Kasumi-1 (cell line): ENCODE measurements at places on chromosomes 7 and 10.

- no peak for DNase-seq
Observed at GRCh38 chr10:71082960-71083715, 129.2 kb upstream of the UNC5B start.

- no peak for DNase-seq
Observed at GRCh38 chr7:134450294-134451000, 8.5 kb downstream of the AKR1B1 start.

DNA sequence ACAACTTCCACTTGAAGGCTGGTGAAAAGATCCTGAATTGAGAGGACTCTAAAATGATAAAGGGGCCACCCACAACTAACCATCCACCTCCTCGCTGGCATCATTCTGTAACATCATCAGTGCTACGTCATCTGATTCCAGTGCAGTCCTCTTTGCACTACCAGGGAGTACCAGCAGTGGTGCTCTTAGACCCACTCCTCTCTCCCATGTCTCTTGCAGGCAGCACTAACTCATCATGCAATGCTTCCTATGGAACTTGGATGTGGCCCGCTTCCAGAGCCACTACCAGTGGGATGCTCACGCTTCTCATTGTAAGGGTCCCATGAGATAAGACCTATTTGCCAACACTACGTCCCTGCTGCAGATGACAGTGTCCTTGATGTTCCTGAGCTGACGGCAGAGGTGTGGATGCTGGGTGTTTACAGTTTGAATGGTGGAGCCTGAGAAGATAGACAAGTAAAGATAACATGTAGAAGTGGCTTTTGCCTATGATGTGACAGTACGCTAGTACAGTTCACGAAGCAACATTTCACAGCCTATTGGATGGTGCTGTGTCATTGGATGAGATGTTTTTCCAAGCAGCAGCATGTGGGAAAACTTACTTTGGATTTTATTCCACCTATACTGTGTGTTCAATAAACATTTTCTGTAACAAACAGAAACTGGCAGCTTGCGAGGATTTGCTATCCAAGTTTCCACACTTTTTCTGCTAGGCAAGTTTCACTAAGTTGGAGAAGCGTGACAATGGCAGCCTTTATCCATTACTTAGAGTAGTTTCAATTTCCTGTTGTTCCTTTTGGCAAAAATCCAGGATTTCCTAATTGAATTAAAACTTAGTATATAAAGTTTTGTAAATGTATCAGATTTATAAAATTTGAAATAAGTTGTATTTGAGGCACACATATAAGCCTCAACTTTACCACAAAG, 35.8 kb upstream of the COBL start:
- no peak for DNase-seq

- no peak for DNase-seq
Observed at GRCh38 chr10:10092581-10092980, 925.1 kb upstream of the CELF2 start.

DNA sequence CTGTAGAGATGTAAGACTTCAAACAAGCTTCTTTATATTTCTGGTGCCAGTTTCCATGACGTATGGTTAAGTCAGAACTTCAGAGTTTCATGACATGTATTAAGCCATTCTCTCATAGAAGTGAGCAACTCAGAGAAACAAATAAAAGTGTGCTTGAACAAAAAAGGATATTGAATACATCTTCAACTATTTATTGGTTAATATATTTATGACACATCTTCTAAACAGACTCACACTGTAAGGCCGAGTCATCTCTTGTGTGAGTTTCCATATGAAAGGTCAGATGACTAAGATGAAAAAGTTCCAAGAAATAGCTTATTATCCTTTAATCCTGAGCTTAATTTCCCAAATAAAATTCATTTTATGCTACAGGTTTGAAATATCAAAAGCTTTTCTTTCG, 105.5 kb upstream of the CSTF2T start:
- no peak for DNase-seq

GRCh38 chr10:24944512-24945255, 7.7 kb downstream of the PRTFDC1 start:
- peak; percentile 22 for DNase-seq

- no peak for DNase-seq
Observed at GRCh38 chr7:30147223-30147622, 12.4 kb downstream of the MTURN start.

DNA sequence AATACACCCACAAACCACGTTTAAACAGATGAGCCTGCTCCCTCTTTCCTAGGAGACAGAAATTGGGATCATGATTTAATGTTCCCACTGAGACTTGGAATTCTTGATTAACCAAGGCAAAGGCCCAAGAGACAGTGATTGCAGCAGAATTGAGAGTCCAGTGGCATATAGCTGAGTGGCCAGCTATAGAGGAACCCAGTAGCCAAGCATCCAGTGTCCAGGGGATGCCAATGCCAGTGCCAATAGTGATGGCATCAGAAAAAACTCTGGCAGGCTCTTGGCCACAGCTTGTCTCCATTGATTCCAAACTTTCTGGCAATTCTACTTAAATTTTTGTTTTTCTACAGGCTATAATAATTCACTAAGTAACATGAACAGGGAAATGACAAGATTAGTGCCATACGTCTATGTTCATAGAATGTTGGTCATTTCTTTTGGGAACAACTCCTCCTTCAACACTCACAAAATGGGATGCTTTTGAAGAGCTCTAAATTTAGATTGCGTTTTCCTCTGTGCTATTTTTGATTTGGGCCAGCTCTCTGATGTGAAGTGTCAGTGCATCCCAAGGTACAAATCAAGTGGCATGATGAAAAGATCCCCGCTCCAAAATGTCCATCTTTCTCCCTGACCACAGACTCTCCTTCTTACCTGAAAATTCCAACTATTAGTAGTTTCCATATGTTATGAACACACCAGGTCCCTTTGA, 83.1 kb upstream of the A1CF start:
- no peak for DNase-seq

DNA sequence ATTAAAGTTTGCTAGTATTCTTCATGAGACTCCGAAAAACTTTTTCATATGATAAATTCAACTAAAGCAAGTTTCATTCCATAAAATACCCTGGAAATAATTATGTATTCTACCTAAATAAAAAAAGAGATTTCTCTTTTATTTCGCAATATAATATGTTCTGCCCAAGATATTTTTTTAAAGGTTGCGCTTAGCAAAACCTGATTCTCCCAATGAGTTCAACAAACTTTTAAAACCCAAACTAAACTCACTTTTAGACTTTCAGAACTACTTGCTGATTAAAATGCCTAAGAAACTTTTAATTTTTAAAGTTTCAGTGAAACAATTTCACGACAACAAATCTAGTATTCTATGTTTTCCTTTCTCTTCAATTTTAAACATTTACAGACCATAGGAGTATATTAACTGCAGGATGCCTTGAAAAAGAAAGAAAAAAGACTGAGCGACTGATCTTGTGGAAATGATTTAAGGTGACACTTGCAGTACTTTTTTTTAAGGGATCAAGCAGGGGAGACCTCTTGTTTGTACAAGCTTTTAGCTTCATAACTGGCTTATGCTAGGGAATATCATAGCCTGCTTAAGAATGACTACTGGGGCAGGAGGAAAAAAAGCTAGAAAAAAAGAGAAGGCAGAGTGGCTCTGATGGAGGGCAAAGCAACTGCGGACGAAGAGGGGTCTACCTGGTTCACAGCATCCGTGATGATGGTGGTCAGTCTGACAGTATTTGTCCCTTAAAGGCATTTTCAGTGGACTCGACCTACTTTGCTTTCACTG, 1.5 kb downstream of the ZNF800 start:
- no peak for DNase-seq

GRCh38 chr10:23157239-23157681, 34.9 kb upstream of the PTF1A start:
- DNase-seq, result no peak

DNA sequence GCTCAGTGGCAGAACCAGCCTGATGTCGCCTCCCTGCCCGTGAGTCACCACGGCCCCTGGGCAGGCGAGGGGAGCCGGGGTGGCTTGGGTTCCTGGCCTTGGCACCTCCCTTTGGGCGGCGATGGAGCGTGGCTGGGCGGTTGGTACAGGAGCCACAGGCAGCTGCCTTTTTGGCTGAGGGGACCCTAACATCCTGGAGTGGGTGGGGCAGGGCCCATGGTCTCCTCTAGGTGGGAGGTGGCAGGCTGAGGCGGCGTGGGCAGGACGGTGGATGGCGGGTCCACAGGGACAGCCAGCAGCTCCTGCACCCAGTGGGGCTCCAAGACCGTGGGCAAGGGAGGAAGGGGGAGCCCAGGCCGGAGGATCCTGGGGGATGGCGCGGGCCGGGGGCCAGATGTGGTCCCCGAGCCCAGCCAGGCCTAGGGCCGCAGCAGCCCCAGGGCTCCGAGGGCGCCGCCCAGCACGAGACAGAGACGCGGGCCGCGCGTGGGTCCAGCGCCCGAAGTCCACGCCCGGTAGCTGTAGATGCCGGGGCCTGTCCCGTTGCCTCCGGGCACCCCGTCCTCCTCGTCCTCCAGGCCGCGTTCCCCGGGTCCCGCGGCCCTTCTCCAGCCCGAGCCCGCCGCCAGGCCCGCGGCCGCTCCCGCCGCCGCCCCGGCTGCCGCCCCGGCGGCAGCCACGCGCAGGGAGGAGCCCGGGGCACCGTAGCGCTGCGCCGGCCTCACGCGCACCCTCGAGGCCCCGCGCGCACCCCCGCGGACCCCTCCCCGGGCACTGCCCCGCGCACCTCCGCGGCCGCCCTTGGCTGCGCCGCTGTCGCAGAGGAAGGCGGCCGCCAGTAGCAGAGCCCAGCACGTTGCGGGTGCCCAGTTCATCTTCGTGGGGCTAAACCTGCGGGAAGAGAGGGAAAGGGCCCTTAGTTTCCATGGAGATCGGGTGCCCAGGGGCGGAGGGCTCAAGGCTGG, 1.3 kb downstream of the SPRN start:
- no peak for DNase-seq

- DNase-seq, result no peak
Observed at GRCh38 chr7:68752485-68753178, 845.6 kb upstream of the AUTS2 start.

- DNase-seq, result no peak
Observed at GRCh38 chr7:119026391-119026790, 801.9 kb downstream of the ANKRD7 start.

DNA sequence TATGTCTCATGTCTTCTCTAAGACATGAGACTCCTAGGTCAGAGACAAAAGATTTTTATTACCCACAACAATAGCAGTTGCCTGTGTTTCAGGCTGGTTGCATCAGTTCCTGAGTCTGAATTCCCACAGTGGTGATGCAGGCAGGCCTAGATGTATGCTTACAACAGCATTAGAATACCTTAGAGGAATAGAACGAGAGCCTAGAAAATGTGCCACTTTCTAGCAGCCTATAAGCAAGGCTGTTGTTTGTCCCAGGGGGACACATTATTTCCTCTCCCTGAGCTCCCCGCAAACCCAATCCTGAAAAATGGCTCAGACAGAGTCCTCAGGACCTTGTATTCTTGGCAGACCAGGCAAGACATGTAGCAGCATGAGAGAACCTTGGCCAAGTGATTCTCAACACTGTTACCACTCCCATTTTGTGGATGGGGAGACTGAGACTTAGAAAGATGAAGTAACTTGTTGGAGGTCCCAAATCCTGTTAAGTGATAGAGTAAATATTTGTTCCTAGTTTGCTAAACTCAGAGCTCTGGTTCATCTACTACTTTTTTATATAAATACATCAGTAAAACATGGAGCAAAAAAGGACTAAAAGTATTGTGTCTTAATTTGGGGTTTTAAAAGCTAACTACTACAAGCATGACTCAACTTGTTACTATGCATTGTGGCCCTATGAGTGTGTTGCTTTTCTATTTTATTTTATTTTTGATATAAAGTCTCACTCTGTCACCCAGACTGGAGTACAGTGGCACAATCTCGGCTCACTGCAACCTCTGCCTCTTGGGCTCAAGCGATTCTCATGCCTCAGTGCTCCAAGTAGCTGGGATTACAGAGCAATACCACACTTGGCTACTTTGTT, 14.2 kb downstream of the VTI1A start:
- DNase-seq, result no peak
